Stimulated activated CD8-positive, alpha-beta memory T cell treated with anti-CD3 and anti-CD28 coated beads, Interleukin-15, amount 100 ng/mL, for 1 hour (primary cell): ENCODE measurements at places on chromosomes 12 and 14.

GRCh38 chr14:51954031-51954430, 35.3 kb upstream of the RTRAF start:
- no peak for DNase-seq

DNA sequence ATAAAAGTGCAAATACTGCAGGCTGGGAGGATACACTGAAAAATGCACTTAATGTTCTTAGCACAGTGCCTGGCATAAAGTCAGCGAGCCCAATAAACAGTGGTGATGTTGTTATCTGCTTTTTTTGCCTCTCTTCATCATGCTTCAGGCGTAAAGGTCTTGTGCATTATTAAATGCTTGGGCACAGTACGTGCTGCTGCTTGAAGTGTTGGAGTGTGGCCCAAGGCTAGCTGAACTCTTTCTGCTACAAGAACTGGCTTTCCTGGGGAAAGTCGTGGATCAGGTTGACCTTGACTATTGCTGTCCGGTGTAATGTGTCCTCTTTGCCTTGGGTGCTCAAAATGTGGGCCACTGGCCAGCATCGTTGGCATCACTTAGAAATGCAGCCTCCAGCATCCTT, 43.0 kb downstream of the SMOC1 start:
- DNase-seq, result no peak

GRCh38 chr12:76940671-76941445, 62.0 kb upstream of the CSRP2 start:
- DNase-seq, result no peak

GRCh38 chr12:56124133-56124532, 3.9 kb upstream of the ESYT1 start:
- DNase-seq, result no peak

- DNase-seq, result no peak
Measured at GRCh38 chr14:40576880-40577478, 1029.7 kb upstream of the LRFN5 start.

DNA sequence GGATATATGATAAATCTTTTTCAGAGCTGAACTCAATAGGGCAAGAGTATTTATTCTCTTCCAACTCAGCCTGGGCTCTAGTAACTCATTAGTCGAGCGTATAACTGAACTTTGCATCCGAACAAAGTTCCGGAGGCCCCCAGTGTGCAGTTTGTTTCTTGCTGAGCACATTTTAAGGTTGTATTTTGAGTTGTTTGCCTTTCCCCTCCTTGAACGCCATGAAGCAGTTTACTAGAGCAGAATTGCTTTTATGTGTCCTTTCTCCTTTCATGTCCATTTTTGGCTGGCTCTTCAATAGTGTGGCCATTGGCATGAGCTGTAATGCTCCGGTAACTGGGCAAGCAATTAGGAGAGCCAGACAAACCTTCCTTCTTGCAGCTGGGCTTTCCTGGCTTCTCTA, 105.3 kb downstream of the WIF1 start:
- no peak for DNase-seq

GRCh38 chr12:3975652-3976051, 102.5 kb upstream of the PARP11 start:
- no peak for DNase-seq

GRCh38 chr12:5280086-5280485, 151.8 kb upstream of the NTF3 start:
- DNase-seq, result no peak

DNA sequence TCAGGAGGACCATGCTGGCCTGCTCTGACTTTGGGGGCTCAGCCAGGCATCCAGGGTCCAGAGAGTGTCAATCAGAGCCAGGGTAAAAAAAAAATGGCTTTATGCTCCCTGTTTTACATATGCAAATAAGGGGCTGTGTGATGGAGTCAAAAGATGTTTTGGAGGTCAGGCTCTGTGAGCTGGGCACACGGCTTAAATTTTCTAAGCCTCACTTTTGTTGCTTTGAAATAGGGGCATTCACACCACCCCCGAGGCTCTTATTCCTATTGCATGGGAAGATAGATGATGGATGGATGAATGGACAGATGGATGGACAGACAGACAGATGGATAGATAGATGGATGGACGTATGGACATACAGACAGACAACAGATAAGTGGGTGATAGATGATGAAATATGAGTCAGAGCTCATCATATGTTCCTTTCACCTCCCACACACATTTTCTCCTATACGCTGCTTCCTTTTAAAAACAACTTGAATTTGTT, 42.7 kb downstream of the RIN3 start:
- DNase-seq, result no peak

GRCh38 chr12:5565933-5566599, 134.2 kb downstream of the NTF3 start:
- DNase-seq, result no peak

DNA sequence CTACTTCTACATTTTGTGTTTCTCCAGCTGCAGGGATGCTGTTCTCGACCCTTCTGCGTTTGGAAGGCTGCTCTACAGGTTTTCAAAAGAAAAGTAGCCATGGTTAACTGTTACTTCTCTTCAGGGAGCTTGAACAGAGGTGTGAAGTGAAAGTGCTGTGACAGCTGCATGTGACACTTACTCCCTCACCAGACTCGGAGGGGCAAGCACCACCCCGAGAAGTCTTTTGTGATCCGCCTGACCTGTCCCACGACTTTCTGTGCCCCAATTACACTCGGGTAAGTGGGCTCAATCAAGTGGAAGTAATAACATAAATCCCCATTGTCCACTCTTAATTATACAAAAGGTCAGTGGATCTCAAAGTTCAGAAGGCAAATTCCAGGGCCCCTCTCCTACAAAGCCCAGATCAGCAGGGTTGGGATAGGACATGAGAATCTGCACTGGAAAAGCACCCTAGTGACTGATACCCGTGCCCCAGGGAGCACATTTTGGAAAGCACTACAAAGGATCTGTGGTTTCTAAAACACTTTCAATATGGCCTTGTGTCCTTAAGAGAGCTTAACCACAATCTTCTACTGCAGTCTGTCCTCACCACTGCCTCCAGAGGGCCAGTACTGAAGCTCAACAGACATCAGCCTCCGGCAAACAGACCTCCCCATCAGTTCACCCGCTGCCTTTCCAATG, 11.5 kb downstream of the FICD start:
- no peak for DNase-seq

DNA sequence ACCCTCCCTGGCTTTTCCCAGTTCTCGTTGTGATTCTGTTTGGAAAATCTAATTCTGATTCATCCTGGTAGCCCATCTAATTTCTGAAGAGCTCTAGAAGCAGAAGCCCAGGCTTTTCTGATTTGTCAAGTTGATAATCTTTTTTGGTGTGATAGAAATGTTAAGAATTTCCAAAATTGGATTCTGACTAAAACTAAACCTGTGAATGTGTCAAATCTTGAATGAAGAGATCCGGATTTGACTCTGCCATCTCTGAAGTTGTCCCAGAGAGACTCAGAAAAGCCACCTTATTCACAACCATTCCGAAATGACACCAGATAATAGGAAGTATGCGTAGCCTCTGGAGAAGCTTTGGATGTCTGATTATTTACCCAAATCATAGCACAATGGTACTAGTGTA, 12.8 kb upstream of the CISTR start:
- DNase-seq, result no peak

GRCh38 chr14:34049790-34050189, 98.9 kb upstream of the EGLN3 start:
- no peak for DNase-seq

DNA sequence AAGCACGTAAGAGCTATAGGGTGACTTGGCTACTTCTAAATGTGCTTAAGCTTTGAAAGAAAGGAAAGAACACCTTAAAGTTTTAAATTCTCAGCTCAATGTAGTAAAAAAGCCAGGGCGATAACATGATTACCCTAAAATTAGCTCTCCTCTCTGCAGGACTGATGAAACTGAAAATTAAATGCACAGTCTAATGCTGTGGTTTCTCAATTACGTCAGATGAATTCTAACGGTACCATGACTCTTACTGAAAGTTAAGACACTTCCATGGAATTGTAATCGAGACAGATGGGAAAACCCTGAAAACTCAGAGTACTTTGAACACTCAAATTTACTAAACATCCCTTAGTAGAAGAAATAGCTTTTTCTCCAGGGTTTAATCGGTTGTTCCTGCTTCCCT, 25.9 kb upstream of the PRKD1 start:
- no peak for DNase-seq
